NCI-H226 (cell line): ENCODE measurements at places on chromosomes 3 and 15.

DNA sequence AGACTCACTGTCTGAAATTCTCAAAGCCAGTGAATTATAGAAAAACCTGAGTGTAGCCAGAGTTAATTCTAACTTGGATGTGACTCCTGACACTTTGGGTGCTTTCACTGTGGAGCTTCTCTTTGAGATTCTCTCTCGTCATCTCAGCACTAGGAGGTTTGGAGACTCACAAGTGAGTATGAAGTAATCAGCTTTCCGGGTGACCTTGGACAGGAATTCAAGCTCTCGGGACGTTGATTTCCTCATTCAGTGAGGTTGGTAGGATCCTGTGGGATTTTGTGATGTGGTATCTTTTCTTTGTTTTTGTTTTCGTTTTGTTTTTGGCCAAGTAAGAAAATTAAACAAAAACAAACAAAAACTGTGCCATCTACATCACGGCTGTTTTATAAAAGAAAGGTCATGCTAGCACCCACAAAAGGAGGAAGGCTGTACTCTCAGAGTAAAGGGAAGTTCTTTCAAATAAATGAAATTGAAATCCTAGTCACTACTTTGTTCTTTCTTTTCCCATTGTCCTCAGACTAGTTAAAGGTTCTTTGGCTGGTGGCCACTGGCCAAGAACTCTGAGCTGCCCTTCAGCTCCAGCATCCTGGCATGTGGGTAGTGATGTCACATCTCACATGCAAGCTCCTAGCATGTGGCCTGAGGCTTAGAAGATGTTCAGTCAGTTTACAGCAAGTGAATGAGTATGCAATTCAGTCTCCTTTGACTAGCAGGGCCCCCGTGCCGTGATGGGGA, 263.3 kb upstream of the TPM1 start:
- DNase-seq, result peak; percentile 63

- no peak for DNase-seq
Measured at GRCh38 chr15:43183270-43183669, 1.9 kb upstream of the CCNDBP1 start.

- no peak for DNase-seq
Measured at GRCh38 chr3:37499061-37499785, 324.8 kb upstream of the LRRFIP2 start.

DNA sequence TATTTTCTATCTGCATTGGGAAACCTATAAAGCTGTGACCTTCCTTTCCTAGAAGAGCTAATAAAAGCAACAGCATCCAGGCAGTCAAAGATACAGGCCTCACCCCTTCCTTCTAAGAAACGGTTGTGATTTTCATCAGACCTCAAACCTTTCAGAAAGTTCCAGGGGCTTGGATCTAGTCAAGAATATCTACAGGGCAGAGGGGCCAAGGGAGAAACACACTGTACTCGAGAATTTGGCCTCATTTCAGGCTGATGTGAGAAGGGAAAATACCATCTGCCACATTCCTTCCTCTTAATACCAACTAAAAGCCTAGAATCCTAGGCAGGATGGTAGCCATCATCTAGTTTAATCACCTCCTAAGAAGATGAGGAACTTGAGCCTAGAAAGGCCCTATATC, 24.5 kb upstream of the BCL6 start:
- no peak for DNase-seq

DNA sequence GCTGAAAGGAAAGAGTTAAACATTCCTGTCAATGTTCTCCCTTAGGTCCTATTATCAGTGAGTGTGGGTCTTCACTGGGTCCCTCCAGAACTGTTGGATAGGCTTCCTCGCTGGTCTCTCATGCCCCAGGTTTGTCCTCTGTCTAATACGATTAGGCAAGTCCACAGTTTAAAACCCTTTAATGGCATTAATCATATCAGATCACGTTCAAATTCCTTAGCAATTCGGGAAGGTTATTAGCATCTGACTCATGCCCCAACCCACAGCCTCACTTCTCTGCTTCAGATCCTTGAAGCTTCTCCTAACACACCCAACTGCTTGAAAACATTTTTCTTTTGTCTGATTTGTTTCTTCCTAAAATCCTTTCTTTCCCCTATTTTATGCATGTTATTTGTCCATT, 224.3 kb upstream of the ATP10A start:
- peak; percentile 1 for DNase-seq
